Myometrial cell (primary cell): ENCODE measurements at places on chromosomes 5 and 9. TPM values are rescaled to one million over a fixed set of nuclear protein-coding genes. Genes with fewer than 3 reads are reported as not detected.

Gene RECK
- total RNA-seq: 19.0 and 23.7 TPM in 2 replicates

Gene GPR150
- 0.18 and 0.86 TPM in 2 replicates for total RNA-seq

Gene KIF24
- total RNA-seq: 2.9 and 3.2 TPM in 2 replicates

Gene ANKRD34B
- total RNA-seq: not detected in 2 replicates

Gene SPATA31E1
- total RNA-seq: under 0.01 and 0.18 TPM in 2 replicates

Gene CTXN3
- total RNA-seq: not detected in 2 replicates

Gene NSG2
- not detected in 2 replicates for total RNA-seq

Gene CHSY3
- 2.9 and 5.0 TPM in 2 replicates for total RNA-seq

Gene MTX3
- total RNA-seq: 7.8 and 8.1 TPM in 2 replicates

Gene CCDC192
- total RNA-seq: not detected in 2 replicates

Gene FAT2
- total RNA-seq: under 0.01 TPM in 1 of 2 replicates, not detected in the other

Gene CCL27
- 0.58 TPM in 1 of 2 replicates, not detected in the other for total RNA-seq

Gene SLC28A3
- 0.35 TPM in 1 of 2 replicates, not detected in the other for total RNA-seq

Gene TARS1
- 217 and 266 TPM in 2 replicates for total RNA-seq

Gene ADRB2
- under 0.01 TPM in 1 of 2 replicates, not detected in the other for total RNA-seq

Gene SLC6A3
- not detected in 2 replicates for total RNA-seq

Gene TRIO
- 82.9 and 86.8 TPM in 2 replicates for total RNA-seq

Gene F2RL1
- 23.6 and 28.8 TPM in 2 replicates for total RNA-seq

Gene IL13
- total RNA-seq: not detected in 2 replicates

Gene SIT1
- total RNA-seq: not detected in 2 replicates

Gene CDKN2B
- total RNA-seq: 25.2 and 29.1 TPM in 2 replicates
